ENCODE measurements at places on chromosomes 13 and 19.

GRCh38 chr19:1911098-1911497, 5.9 kb downstream of the ADAT3 start:
- no peak for DNase-seq

GRCh38 chr19:8988204-8988603, 22.0 kb downstream of the MUC16 start:
- DNase-seq: peak; percentile 37

GRCh38 chr13:26836626-26837025, 76.0 kb upstream of the GPR12 start:
- DNase-seq: no peak

DNA sequence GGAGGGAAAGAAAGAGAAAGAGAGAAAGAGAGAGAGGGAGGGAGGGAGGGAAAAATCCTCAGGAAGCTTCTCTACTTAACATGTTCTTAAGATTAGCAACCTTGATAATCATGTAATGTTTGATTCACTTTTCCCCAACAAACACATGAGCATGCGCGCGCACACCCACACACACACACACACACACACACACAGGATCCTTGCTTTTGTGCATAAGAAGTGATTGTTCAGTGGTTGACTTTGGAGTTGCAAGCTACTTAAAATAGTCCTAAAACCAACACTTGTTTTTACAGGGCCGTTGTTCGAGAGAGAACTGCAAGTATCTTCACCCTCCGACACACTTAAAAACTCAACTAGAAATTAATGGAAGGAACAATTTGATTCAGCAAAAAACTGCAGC, 100.0 kb upstream of the RAP2A start:
- DNase-seq: no peak

DNA sequence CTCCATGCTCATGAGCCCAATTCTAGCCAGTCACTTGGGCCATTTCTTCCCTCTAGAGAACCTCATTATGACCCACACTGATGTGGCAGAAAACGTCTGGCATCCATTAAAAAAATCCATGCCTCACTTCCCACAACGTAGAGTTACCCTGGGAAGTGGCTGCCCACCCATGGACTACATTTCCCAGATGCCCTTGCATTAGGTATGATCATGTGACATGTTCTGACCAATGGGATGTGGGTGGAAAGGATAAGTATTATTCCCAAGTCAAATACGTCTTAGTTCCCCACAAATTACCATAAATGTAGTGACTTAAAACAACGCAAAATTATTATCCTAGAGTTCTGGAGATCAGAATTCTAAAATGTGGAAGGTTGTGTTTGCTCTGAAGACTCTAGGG, 47.9 kb upstream of the ZNRF4 start:
- peak; percentile 3 for DNase-seq

GRCh38 chr13:113145911-113146598, 12.4 kb upstream of the PROZ start:
- DNase-seq: no peak

DNA sequence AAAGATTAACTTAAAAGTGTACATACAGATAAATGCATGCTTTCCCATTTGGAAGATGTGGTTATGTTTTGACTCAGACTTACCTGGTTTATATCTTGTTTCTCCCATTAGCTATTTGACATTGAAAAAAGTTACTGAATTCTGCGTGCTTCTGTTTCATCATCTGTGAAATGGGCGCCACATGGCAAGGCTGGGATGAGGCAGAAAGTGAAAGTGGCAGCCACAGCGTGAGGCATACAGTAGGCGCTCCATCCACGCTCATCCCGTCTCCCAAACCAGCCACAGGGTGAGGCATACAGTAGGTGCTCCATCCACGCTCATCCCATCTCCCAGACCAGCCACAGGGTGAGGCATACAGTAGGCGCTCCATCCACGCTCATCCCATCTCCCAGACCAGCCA, 14.0 kb upstream of the TMEM255B start:
- no peak for DNase-seq

- DNase-seq: no peak
These were observed 56.9 kb downstream of the LACC1 start for GRCh38 chr13:43936647-43937046.

DNA sequence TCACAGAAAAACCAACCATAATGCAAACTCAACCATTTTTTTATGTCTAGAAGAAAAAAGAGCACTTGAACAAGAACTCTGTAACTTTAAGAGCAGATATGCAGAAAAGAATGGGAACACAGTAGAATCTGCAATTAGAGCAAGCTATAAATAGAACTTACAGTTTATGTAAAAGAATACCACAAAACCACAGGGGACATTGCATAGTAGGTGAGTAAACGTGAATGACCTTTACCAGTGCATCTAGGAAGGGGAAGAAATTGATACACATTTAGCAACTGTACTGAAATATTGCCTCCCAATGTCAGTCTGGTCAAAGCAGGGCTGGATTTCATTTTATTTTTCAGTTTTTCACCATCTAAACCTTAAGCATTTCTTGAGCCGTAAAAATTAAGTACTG, 242.2 kb upstream of the EDNRB start:
- peak; percentile 43 for DNase-seq

GRCh38 chr13:113528813-113529180, 38.3 kb upstream of the DCUN1D2 start:
- no peak for DNase-seq

GRCh38 chr13:51155776-51156515, 44.9 kb upstream of the C13orf42 start:
- DNase-seq: no peak

DNA sequence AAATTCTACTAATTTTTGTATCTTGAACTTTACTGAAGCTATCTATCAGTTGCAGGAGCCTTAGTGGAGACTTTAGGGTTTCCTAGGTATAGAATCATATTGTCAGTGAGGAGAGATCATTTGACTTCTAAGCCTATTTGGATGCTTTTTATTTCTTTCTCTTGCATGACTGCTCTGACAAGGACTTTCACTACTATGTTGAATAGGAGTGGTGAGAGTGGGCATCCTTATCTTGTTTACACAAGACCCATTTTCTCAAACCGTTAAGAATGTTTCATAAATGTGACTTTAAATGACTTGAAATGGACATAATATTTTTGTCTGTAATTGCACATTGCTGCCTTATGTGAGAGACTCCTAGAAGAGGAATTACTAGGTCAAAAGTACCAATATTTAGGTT, 17.9 kb upstream of the CSNK1A1L start:
- DNase-seq: no peak

GRCh38 chr13:98484289-98485219, 92.4 kb downstream of the STK24 start:
- DNase-seq: peak; percentile 95

GRCh38 chr13:97116754-97117153, 105.4 kb upstream of the MBNL2 start:
- DNase-seq: no peak

DNA sequence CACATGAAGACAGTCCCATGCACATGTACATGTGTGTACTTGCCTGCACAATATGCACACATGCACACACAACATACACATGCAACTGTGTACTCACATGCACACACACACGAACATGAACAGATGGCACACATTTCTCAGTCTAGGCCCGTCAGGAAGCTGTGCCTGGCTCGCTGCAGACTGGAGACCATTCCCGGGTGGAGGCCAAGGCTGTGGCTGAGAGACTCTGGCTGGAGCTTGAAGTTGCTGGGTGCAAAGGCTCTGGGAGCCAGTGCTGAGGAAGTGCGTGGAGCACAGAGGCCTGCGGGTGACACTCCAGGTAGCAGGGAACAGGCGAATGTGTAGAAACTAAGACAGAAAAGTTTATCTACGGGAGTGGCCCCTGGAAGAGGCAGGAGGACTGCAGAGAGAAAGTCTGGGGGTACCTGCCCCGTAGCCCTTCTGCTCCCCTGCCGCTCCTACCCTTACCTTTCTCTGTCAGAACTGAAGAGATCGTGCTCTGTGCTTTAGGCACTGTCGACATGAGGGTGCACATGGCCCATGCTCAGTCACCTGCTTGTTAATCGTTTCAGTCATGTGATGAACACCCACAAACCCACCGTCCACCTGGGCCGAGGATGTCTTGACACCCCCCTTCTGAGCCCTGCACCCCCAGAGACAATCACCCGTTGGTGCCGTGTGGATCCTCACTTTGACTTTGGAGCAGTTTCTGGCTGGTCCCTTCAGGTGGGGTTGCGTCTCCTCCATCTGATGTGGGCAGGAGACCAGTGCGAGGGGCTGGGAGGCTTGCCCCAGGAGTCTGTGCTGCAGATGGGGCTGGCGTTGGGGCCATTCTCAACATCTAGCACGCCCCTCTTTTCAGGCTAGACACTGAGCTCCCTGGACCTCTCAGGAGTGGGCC, 69.4 kb downstream of the TEX29 start:
- no peak for DNase-seq

- DNase-seq: no peak
These were observed 86.0 kb downstream of the SERP2 start for GRCh38 chr13:44459674-44460073.

GRCh38 chr19:23283925-23284324, 33.7 kb upstream of the ZNF724 start:
- DNase-seq: peak; percentile 50

DNA sequence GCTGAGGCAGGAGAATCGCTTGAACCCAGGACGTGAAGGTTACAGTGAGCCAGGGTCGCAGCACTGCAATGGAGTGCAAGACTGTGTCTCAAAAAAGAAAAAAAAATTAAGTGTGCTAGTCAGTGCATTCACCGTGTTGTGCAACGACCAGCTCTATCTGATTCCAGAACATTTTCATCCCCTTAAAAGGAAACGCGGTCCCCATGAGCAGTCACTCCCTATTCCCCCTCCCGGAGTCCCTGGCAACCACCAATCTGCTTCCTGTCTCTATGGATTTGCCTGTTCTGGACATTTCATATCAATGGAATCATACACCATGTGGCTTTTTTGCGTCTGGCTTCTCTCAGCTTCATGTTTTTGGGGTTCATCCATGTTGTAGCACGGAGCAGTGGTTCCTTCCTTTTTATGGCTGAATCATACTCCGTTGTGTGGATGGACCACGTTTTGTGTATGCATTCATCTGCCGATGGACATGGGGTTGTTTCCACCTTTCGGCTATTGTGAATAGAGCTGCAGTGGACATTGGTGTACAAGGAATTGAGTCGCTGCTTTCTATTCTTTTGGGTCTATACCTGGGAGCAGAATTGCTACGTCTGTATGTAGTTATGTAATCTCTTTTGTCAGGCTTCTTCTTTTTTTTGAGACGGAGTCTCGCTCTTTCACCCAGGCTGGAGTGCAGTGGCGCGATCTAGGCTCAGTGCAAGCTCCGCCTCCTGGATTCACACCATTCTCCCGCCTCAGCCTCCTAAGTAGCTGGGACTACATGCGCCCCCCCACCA, 19.8 kb downstream of the MYO9B start:
- peak; percentile 49 for DNase-seq

- DNase-seq: no peak
These were observed 226.2 kb downstream of the KCNRG start for GRCh38 chr13:50241479-50241878.

GRCh38 chr13:97528518-97528917, 94.5 kb downstream of the RAP2A start:
- no peak for DNase-seq

DNA sequence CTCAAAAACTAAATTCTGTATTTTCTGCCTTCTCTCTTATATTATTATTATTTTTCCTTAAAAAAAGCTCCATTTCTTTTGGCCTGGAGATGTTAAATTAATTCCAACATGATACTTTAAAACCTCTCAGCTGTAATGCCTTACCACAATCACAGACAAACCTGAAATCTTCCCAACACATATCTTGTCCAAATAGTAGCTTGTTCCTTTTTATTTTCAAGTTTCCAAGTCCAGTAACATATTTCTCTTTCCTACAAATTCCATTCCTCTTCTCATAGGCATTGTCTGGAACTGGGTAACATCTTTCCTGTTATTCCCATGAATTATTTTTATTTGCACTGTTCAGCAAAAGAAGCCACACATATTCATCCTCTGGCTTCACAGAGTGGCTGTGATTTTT, 137.0 kb downstream of the SLITRK6 start:
- no peak for DNase-seq

DNA sequence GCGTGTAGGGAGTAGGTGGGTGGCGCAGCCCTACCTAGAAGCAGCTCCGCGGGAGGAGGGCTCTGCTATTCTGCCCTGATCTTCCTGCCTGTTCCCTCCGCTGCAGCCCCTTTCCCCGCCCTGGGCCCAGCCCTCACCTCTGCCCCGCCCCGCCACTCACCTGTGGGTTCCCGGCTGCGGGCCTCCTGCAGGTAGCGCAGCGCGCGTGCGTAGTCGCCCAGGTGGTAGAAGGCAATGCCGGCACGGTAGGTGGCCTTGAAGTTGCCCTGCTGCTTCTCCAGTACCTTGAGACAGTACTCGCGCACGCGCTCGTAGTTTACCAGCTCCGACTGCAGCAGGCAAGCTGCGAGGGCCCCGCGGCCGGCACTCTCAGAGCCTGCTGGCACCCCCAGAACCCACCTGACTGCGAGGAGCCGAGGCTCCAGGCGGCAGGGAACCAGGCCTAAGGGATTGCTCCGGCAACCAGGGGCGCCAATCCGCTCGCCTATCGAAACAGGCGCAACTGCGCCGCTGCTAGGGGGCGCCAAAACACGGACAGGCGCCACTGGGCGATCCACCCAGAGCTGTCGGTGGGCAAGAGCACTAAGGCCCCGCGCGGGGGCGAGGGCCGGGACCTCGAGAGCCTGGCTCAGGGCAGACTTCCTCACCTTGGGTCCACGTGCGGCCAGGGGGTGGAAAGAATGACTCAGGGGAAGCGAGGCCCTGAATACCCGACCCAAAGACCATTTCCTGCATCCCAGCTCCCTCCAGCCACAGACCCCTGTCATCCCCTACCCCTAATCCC, 965 bp downstream of the TTC9B start:
- DNase-seq: peak; percentile 29

DNA sequence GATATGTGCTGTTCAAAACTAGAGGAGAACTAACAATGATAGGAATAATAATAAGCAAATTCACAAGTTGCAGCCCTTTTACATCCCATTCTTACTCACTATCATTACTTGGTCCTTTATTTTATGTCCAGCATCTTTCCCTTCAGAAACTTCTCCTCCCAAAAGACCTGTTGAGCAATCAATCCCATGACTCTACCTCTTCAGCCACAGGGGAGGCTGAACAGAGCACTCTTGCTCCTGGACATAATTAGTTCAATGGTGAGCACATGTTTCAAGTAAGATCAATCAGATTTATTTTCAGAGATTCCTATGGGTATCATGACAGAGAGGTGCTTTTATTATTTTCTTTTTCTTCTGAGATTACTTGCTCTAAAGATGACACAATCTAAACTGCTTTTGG, 260.0 kb downstream of the COG6 start:
- no peak for DNase-seq

GRCh38 chr19:49767381-49767780, 580 bp downstream of the AP2A1 start:
- no peak for DNase-seq

- DNase-seq: no peak
These were observed 221.7 kb downstream of the RFC3 start for GRCh38 chr13:34039678-34040077.

- no peak for DNase-seq
These were observed 4.7 kb upstream of the F10 start for GRCh38 chr13:113117911-113118260.

Measured in suppressor macrophage treated with lipopolysaccharide for 1 hour (primary cell).